Stimulated activated CD4-positive, alpha-beta T cell treated with anti-CD3 and anti-CD28 coated beads, TNF-alpha, amount 100 ng/mL, for 1 hour (primary cell): ENCODE measurements at places on chromosomes 2 and 18.
A peak's percentile ranks its signal among the peaks of the same experiment; 100 is the strongest.

DNA sequence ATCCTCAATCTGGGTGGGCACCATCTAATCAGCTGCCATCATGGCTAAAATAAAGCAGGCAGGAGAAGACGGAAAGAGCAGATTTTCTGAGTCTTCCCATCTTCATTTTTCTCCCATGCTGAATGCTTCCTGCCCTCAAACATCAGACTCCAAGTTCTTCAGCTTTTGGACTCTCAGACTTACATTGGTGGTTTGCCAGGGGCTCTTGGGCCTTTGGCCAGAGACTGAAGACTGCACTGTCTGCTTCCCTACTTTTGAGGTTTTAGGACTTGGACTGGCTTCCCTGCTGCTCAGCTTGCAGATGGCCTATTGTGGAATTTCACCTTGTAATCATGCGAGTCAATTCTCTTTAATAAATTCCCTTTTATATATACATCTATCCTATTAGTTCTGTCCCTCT is 36.6 kb downstream of the DIPK1C start:
- DNase-seq, result no peak

DNA sequence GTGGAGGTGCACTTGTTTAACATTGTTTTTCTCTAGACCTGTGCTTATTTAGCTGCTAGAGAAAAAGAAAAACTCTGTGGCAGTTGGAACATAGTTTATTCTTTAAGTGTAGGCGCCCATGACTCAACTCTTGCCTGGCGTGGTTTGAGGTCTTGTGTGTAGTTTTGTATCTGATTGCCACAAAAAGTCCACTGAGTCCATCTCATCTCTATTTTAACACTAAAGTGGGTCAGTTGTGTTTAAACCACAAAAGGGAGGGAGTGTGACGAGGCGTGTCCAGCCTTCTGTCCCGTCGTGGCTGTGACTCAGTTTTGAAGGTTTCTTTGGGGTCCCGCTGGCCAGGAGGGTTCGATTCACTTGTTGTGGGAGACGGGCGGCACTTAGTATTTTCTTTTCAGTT is 15.3 kb upstream of the UGT1A9 start:
- DNase-seq, result no peak

GRCh38 chr2:8087480-8087840 is 594.4 kb upstream of the ID2 start:
- DNase-seq, result no peak

DNA sequence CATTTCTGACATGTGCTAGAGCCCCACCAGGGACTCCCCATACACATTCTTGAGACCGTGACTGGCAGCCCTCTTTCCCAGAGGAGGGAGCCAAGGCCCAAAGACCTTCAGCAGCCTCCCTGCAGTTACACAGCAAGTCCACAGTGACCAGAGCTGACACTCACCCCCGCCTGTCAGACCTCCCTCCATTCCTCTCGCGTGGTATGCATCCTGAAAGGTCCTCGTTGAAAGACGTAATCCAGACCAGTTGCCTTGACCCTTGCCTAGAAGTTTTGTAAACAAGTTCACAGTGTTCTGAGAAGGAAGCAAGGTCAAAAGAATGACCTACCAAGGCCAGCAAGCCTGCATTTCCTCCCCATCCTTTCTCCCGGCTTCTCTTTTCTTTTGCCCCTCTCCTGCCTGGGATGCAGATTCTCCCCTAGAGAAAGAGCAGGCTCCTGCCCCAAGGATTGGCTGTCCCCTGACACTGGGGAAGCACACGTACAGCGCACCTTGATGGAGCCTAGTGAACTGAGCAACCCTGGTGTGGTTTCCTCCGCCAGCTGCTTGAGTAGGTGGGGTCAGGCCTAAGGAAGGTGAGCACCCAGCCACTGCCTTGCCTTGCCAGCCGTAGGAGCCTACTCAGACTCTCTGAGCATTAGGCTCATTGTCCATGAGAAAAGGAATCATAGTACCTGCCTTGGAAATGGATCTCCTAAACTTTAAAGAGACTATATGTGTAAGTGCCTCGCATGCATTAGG is 18.3 kb downstream of the TRIB2 start:
- no peak for DNase-seq

DNA sequence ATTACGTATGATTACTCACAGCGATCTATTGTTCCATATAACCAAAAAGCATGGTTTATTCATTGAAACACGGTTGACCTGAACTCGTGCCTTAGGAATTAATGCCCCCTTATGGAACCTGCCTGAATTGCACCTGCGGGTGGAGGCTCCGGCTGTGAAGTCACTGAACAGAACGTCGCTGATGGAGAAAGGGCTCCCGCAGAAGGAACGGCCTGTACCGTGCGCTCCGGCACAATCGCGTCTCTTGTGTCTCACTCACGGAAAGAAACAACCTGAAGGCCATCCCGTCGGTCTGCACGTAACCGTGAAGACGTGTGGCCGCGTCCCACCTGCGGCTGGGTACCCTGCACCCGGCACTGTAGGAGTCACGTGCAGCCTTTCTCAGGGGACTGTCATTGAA is 133.1 kb downstream of the NFATC1 start:
- peak; percentile 61 for DNase-seq

DNA sequence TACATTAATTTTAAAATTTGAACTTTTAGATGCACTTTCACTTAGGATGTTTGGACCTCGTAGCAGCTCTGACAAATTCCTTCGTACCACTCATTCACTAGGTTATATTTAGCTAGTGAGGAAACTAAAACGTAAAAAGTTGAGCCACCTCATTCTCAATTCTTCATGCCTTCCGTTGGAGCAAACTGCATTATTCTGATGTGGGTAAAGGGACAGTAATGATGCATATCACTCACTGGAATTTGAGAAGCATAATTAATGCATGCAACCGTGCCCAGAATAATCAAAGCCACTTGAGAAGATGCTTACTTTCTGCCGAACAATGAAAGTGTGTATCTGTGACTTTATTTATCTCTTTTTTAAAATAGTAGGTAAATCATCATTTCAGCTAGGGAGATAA is 2.2 kb downstream of the CNOT9 start:
- DNase-seq, result no peak

DNA sequence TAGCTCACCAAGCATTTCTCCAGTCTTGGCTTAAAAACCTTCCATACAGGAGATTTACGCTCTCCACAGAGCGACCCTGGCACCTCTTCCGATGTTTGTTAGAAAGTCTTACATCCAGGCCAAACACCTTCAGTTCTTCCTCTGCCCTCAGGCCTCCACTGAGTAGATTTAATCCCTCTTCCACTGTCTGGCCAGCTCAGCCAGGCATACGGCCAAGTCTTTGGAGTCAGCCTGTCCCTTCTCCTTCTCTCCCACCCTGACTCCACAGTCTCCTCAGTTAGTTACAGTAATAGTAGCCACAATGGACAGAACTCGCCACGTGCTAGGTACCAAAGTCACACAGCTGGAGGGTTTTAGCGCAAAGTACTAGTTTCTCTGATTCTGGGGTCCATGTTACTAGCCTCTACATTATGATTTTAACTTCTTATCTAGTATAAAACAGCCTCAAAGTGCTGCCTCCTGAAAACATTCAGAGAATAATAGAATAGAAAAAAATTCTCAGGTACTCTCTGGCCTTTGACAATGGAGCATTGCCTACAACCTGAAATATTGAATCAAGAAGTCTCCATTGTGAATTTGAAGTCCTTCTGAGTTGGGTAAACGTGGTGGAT is 39.5 kb downstream of the THNSL2 start:
- DNase-seq, result no peak

GRCh38 chr2:43478412-43479086 is 117.3 kb downstream of the THADA start:
- DNase-seq, result no peak

DNA sequence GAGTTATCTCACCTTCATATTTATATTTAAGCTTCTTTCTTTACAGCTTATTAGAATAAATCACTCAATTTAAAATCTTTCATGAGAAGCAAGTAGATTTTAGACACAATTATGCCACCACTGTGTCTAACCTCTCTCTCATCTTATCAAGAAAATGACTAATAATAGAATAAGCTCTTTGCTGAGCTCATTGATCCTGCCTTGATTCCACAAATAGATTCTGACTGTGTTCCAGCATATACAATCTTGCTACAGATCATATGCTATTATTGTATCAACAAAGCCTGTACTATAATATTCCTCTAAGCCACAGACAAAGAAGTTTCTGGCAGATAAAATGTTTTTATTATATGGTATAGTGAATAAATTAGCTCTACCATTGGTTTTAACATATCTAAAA is 168.7 kb upstream of the GULP1 start:
- no peak for DNase-seq

GRCh38 chr2:182426918-182427240 is at the start of gene PDE1A:
Gene PDE1A (minus strand): TSS chr2:182427036.
- DNase-seq, result no peak

- no peak for DNase-seq
Measured at GRCh38 chr18:77107292-77107691, 25.3 kb downstream of the MBP start.

GRCh38 chr2:213067888-213068287 is 83.5 kb downstream of the IKZF2 start:
- DNase-seq, result no peak

DNA sequence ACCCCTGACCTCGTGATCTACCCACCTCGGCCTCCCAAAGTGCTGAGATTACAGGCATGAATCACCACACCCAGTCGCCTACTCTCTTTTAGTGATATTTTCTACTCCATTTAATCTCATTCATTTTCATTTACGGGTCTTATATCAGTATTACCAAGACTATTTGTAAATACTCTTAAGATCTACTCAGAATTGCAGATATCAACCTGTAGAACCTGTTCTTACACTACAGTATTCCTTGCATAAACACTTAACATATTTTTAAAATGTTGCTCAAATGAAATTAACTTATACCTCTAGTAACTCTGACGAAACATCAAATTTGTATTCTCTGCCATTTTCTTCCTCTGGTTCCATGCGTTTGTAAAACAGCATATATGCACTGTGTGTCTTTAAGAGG is 79.3 kb downstream of the C2orf74 start:
- DNase-seq, result no peak

GRCh38 chr2:50379351-50379750 is 652.6 kb downstream of the NRXN1 start:
- DNase-seq, result no peak

- no peak for DNase-seq
Measured at GRCh38 chr18:36745219-36745975, 83.4 kb downstream of the TPGS2 start.

DNA sequence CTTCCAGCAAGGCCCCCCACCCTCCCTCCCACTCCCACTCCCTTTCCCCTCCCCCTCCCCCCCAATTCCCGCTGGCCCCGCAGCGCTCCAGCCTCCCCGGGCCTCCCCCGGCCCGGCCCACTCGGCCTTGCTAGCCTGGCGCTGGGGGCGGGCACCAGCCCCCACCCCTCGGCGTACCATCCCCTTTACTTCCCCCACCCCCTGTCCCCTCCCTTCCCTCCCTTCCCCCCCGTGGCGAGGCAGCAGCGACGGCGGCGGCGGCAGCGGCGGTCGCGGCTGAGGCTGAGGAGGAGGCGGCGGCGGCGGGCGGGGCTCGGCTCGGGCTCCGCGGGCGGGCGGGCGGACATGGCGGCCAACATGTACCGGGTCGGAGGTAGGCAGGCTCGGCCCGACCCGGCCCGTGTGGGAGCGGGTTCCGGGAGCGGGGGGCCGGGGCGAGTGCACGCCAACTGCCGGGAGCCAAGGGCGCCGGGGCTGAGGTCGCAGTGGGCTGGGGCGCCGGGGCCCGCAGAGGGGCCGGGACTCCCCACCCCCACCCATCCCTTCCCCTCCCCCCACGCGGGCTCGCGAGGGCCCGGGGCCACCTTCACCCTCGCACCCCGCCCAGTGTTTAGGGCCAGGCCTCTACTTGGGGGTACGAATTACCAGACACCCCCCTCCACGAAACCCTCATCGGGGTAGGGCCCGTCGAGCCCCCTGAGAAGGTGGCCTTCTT is at the start of gene MTA3:
TSS of gene MTA3 (plus strand) at position 232 of the 715 bp plus-strand sequence. CDS start at position 346, 114 bp downstream.
- peak; percentile 38 for DNase-seq

- no peak for DNase-seq
Measured at GRCh38 chr18:10286580-10287150, 167.8 kb upstream of the APCDD1 start.

- DNase-seq, result no peak
Measured at GRCh38 chr2:177352441-177353186, 40.0 kb upstream of the AGPS start.

- DNase-seq, result no peak
Measured at GRCh38 chr2:189047171-189047888, 73.2 kb downstream of the COL3A1 start.

GRCh38 chr2:7665880-7666279 is 748.7 kb downstream of the RNF144A start:
- no peak for DNase-seq

- no peak for DNase-seq
Measured at GRCh38 chr2:217327953-217328621, 468.2 kb upstream of the TNP1 start.

- no peak for DNase-seq
Measured at GRCh38 chr18:24016643-24017042, 2.1 kb downstream of the TTC39C start.

DNA sequence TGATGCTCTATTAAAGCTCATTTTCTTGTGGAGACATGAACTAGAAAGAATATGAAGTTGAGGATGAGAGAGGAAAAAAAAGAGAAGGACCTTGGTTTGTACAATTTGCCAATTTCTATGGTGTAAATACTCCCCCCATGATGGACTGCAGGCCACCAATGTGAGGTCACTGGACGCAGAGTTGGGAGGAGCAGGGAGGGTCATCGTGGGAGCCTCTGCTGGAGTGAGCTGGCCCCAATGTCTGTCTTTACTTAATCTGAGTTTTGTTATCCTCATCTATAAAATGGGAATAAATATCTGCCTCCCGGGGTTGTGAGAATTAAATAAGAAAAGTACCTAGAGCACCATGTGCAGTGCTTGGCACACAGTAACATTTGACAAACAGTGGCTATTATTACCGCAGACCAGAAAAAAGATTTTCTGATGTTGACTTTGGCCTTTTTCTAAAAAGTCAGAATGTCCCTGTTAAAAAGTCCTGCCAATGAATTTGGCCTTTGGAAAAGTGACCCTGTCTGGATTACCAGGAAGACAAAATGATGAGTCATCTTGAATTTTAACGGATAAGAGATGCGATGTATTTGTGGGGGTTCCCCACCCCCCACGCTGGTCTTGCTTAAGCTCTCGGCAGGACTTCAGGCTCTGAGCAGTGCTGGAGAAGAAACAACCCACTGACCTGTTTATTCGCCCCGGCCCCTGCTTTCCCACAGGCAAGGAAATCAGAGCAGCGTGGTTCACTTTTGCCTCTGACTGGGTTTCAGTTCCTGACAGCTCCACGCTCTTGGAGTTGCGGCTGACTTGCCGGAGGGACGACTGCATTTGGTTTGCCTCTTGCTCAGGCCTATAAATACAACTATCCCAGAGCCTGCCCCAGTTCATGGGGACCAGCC is 50.3 kb upstream of the FOSL2 start:
- no peak for DNase-seq

DNA sequence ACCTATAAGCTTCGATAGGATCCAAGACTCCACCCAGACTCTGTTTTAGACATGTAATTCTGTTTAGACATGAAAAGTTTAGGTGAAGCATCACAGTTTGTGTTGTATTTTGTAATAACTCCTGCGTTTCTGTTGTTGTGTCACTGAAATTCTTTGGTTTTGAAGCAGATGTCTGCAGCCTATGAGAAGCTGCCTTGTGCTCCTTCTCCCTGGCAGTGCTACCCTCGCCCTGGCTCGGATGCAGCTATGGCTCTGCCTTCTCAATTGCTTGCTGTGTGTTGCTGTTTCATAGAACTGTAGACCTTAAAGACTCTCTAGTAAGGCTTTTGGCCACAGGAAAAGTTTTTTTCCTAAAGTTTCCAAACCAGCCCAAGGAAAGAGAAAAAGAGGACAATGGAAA is 40.2 kb upstream of the ZNF638 start:
- DNase-seq, result no peak
